ENCODE measurements at places on chromosomes 5 and 9.

- no peak for DNase-seq
Observed at GRCh38 chr5:83029-83428, 8.9 kb upstream of the PLEKHG4B start.

GRCh38 chr9:131276094-131276888, at the start of gene FAM78A:
FAM78A (minus strand) TSS chr9:131276510; CDS start chr9:131276179, 331 bp downstream.
- no peak for DNase-seq

- DNase-seq: no peak
Observed at GRCh38 chr5:110965773-110966581, 105.5 kb upstream of the TSLP start.

DNA sequence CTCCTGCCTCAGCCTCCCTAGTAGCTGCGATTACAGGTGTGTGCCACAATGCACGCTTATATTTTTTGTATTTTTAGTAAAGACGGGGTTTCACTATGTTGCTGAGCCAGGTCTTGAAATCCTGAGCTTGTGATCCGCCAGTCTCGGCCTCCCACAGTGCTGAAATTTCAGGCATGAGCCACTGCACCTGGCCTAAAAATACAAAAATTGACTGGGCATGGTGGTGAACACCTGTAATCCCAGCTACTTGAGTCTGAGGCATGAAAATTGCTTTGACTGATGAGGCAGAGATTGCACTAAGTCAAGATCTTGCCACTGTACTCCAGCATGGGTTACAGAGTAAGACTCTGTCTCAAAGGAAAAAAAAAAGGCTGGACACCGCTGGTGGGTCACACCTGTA, 13.1 kb upstream of the DYNC2I2 start:
- DNase-seq: no peak

DNA sequence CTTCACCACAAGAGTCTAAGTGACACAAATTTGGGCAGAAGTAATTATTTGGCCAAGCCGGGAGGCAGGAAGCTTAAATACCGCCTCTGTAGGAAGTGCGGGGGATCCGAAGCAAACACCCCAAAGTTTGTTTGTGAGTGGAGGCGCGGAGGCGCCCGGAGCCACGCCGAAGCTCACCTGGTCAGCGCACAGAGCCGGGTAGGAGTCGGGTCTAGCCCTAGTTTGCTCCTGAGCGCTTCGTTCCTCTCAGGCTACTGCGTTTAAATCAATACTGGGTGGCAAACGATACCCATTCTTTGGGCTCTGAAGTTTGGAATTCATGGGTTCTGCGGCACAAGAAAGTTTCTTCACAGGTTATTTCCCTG, 855 bp downstream of the MCC start:
- no peak for DNase-seq

DNA sequence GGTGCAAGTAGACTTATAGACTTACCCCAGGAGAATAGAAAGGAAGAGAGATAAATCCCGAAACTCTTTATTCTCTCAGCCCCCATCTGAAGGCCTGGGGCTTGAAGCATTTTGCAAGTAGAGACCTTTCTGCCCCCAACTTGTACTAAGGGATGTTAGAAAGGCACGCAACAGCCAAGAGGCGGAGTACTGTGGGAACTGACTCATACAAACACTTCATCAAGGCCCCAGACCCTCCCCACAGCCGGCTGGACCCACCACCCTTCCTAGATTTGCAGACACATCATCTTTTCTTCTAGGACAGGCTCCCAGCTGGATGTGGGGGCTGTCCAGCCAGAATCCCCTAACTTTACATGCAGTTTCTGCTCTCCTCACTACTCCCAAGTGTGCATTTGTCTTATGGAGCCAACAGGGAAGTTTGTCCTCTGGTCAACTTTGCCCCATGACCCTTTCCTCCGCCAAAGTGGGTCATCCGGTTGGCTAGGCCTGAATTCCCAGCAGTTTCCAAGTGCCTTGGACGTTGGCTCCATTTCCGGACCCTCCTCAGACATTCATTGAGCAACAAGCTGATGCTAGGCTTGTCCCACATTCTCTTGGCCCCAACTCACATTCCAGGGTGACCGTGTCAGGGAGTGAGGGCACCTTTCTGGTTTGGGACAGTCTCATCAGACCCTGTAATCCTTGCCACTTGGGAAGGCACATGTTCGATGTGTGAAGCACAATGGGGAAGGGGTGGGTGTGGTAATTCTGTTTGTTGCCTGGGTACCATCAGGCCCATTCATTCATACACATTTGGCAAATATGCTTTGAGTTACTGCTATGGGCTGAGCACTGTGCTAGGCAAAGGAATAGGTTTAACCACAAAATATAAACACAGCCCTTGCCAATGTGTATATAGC, 64.6 kb downstream of the ABLIM3 start:
- DNase-seq: no peak

DNA sequence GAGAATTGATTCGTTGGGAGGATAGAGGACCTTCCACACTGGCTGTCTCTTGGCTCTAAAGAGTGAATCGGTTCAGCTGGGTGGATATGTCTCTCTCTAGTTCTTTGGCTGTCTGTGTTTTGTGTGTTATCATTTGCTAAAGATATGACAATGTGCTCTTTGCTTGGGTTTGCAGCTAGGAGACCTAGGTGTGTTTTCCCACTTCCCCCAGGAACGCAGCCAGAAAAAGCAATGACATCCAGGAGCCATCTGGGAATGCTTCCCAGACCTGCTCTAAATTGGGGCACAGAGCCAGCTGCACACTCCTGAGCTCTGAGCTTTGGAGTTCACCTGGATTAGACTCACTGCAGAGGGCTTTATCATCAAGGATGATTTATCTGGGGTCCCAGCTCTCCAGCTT, 12.8 kb upstream of the PDZD2 start:
- no peak for DNase-seq

DNA sequence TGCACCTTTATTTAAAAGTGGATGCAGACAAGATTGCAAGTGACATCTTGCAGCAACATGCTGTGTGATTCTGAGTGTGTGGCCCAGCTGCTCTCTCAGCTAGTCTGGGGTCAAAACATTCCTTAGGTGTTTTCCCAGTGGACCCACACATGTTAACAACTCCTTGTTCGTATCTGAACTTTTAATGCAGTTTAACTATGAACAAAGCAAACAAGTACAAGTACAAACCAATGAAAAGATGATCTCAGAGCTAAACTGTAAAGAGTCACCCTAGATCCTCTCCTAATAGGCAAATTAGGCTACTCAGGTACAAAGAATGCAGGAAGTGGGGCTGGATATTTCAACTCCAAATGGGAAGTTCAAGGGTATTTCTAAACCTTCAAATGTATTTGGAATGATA, 108.4 kb downstream of the ENTREP1 start:
- no peak for DNase-seq

DNA sequence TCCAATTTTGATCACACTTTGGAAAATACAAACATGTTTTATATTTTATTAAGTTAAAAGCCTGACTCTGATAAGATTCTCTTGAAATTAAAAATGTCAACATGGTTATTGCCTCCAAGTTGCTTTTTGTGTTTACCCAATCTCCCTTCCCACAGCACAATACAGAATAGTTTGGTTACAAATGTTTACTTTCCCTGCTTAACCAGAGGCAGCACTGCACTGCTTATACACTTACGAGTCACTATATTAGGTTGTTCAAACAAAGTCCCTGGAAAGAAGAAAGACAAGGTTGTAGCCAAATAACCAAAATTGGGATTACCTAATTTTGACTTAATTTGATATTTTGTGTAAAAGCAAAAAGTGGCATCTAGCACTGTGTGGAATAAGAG, 25.9 kb downstream of the SRFBP1 start:
- DNase-seq: no peak

All from stimulated activated CD8-positive, alpha-beta memory T cell treated with anti-CD3 and anti-CD28 coated beads, Interleukin-2, amount 100 ng/mL, for 48 hours (primary cell).